ENCODE measurements at places on chromosomes 6 and 20. TPM values are rescaled to one million over a fixed set of nuclear protein-coding genes. Genes with fewer than 3 reads are reported as not detected.
A peak's percentile ranks its signal among the peaks of the same experiment; 100 is the strongest.

DNA sequence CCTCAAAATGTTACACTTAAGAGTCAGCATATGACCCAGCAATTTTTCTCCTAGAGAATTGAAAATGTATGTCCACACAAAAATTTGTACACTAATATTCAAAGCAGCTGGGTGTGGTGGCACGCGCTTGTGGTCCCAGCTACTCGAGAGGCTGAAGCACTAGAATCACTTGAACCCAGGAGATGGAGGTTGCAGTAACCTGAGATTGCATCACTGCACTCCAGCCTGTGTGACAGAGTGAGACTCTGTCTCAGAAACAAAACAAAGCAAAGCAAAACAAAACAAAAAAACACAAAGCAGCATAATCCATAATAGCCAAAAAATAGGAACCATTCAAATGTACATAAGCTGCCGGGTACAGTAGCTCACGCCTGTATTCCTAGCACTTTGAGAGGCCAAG is 1.6 kb upstream of the RPF2 start:
- no peak for DNase-seq

DNA sequence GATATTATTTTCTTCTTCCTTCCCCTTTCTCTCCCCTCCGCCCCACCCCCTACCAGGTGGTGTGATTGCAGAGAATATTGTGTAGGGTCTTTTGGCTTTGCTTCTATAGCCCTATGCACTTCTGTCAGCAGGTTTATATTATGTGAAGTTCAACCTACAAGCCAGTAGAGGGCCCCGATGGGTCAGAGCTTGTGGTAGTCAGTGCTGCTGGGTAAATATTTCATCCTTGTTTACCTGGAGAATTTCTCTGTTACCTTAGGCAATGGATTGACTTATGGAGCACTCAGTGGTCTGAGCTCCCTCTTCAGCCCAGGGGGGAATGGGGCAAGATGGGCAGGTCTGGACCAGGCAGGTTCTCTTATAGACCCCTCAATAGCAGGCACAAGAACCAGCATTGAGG is 720.9 kb downstream of the GRIK2 start:
- DNase-seq: no peak

DNA sequence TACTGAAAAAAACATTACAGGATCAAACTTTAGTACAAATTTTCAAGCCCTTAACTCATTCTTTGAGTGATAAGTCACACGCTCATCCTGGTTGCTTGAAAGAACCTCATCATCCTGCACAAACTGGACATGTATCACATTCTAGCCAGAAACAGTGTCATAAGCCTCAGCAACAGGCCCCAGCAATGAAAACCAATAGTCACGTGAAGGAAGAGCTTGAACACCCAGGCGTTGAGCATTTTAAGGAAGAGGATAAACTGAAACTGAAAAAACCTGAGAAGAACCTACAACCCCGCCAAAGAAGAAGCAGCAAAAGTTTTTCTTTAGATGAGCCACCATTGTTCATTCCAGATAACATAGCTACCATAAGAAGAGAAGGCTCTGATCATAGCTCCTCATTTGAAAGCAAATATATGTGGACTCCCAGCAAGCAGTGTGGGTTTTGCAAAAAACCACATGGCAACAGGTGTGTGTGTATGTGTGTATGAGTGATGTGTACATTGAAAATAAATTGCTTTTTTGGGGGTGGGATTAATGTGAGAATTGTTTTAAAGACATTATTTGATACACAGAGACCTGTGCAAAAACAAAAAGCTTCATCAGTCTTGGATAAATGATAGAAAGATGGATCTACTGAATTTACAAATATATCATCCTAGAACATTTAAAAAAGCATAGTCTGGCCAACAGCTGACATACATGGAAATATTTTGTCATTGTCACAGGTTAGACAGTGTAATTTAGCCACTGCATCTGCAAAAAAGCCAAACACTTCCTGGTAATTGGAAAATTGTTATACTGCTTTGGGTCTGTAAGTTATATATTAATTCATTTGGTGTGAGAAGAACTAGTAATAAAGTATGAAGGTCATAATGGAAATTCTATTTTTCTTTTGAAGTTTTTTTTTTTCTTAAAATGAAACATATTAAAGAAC is 50.1 kb downstream of the PHF3 start:
- DNase-seq: no peak

DNA sequence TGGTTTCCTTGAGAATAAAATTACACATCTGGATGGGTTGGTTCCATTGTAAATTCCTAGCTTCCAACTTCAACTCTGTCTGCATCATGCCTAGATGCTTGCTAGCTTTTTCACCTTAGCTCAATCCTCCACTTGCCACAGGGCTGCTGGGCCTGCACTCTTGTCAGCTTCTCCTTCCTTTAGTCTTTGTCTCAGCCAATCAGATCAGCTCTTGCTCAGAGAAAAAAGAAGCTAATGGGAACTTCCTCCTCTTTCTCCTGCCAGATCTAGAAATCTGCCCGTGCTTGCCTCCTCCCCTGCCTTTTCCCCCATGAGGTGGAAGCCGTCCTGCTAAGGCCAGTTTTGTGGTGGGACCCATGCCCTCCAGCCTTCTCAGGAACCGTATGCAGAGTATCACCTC is 18.5 kb downstream of the RAE1 start:
- DNase-seq: no peak

GRCh38 chr6:12249541-12250382 is 40.4 kb upstream of the EDN1 start:
- DNase-seq: no peak

- DNase-seq: no peak
These were observed 209.1 kb upstream of the JARID2 start for GRCh38 chr6:15036690-15037245.

DNA sequence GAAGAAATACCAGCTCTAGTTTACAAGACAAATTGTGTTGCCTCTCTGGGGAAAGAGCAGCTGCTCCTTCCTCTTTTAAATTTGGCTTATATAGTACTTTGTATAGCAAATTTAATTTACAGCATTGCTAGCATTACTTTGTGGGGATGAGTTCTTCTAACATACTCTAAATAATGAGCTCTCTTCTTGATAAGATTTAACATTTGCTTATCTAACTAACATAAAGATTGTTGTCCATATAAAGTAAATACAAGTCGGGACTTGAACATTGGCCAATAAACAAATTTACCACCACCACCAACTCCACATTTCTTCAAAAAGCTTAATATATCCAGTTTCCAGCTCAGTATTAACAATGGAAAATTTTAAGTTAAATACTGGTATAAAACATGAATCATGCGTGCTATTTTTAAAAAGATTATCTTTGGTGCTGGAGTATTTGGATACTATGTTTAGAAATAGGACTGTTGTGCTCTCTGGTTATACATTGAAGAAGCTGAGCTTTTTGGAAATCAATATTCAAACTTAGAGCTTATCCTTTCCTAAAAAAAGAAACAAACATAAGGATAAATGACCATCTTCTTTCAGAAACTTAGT is 1146.9 kb upstream of the GJE1 start:
- no peak for DNase-seq

- no peak for DNase-seq
These were observed 9.8 kb downstream of the SLC17A9 start for GRCh38 chr20:62962221-62962879.

DNA sequence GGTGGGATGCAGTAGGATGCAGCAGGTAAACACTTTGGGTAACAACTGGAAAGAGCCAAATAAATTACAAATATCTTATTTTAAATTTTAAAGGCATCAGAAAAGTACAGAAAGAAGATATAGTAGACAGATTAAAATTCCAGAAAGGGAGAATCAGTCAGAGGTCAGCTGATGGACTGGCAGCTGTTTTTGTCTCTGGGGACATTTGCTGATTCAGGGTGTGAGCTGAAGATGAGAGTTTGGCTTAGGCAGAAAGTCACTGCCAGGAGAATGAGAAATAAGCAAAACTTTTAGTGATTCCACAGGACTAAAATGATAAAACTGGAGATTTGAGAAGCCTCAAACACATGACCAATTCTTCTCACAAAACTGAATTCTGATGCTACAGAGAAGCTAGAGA is 39.5 kb downstream of the AHI1 start:
- DNase-seq: no peak

- no peak for DNase-seq
These were observed 309.2 kb downstream of the CDC5L start for GRCh38 chr6:44696686-44697085.

GRCh38 chr20:2252419-2252997 is 43.3 kb upstream of the TGM3 start:
- no peak for DNase-seq

DNA sequence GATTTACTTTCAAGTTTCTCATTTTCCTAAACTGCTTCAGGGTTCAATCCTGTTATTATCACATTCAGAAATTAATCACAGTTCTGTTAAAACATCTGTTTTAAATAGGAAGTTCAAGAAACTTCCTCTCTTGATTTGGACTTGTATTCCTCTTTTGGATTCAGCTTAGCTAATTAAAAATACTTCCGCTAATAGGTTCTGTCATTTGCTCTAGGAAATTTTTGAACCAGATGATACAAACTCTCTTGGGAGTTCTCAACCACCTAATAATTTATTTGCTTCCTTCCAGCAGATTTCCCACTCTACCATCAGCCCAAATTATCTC is 15.9 kb upstream of the TMEM30A start:
- DNase-seq: no peak

DNA sequence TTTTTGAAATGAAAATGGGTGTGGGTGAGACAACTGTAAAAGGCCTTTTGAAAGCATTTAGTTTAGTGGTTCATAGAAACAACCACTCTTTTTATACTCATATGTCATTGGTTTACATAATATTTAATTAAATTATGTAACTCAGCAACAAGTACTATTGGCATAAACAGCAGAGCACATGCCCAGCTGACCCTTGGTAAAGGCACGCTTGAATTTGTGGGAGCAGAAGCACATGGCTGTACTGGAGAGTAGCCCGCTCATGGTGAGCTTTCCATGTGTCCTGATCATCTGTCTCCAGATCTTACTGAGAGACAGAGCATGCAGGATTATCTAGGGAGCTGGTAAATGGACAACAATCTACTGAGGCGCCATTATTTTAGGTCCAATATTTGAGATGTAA is 17.1 kb upstream of the KLHL31 start:
- DNase-seq: no peak

DNA sequence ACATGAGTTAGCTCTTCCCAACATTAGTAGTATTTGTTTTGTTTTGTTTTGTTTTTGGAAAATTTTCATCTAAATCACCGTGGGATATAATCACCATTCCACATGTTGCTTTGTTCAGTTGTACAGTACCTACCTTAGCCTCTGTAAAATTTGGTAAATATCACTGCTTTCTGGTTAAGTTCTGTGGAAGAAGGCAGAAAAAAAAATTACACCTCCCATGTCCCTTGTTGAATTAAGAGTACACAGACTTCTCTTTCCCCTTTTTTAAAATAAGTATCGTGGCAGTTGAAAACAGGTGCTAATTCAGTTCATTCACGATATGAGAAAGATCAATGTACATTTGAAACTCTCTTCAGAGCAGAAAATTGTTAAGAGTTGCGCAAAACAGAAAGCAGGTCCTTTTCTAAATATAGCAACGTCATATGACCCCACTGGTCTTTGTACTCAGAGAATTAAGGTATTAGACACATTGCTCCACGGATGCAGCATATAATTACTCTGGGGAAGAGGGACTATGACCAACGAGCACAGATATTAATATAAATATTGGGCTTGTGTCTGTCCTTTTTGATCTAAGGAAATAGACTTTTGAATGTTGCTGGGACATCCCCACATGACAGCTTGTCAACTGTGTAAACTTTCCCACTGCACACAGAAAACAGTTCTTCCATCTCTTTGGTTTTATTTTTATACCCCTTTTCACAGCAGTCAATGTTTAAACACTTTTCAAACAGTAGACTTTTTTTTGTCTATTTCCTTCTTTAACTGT is 58.6 kb upstream of the ZNF217 start:
- no peak for DNase-seq

GRCh38 chr6:139982652-139983295 is 608.3 kb upstream of the CITED2 start:
- no peak for DNase-seq

- DNase-seq: peak; percentile 47
These were observed 67.5 kb upstream of the STX16 start for GRCh38 chr20:58583586-58583985.

GRCh38 chr6:106456756-106457155 is 96.2 kb downstream of the CRYBG1 start:
- DNase-seq: no peak

DNA sequence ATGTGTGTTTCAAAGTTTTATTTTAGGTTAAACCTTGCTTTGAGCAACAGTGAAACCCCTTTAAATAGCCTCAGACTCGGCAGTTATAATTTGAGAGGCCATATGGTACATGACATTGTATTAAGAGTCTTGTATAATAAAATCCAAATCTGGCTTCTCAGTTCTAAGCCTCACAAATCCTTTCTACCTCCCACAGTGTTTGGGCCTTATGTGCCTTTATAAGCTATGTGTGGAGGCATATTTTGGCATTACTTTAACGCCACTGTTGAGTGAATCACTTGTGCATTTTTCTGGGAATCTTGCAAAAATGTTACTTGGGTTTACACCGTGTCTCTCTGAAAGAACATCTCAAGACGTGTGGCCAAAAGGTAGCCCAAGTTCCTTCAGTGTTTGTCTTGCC is 152.4 kb downstream of the COL9A1 start:
- DNase-seq: no peak

GRCh38 chr6:18506382-18507017 is 119.3 kb downstream of the RNF144B start:
- no peak for DNase-seq

DNA sequence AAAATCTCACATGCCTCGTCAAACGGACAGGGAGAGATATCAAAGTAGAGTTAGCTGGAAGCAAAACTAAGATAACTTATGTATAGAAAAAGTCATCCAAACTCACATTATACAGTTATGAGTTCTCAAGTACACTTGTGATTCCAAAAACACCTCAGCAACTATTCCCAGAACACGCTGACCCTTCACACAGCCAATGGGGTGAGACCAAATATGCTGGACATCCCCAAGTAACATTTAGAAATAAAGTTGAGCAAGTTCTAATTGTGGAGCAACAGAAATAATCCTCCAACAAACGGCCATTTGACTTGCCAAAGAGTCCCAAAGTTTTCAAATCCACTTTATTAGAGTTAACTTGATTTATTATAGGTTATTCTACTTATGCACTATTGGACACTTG is 52.4 kb downstream of the LY86 start:
- no peak for DNase-seq

- DNase-seq: no peak
These were observed 888.4 kb upstream of the GJE1 start for GRCh38 chr6:141244366-141244765.

- no peak for DNase-seq
These were observed 41.7 kb downstream of the SLC24A3 start for GRCh38 chr20:19253916-19254820.

- peak; percentile 62 for DNase-seq
These were observed 85.2 kb upstream of the CCDC167 start for GRCh38 chr6:37584654-37585522.

Gene SLC22A23
- 6.0 TPM for total RNA-seq

Gene NNAT
- not detected for total RNA-seq

Gene DPPA5
- not detected for total RNA-seq

Gene SLC24A3
- total RNA-seq: 24.9 TPM

Gene MCCD1
- not detected for total RNA-seq

Gene HEY2
- 23.9 TPM for total RNA-seq

Gene GABRR2
- 3.6 TPM for total RNA-seq

Gene SCUBE3
- 57.6 TPM for total RNA-seq

Gene TM9SF4
- total RNA-seq: 35.8 TPM

Gene EDN1
- 10.0 TPM for total RNA-seq
